ENCODE measurements at places on chromosomes 3 and 15. TPM values are rescaled to one million over a fixed set of nuclear protein-coding genes. Genes with fewer than 3 reads are reported as not detected.

The CPNE9 gene
- not detected for total RNA-seq

The NCEH1 gene
- total RNA-seq, result 1.6 TPM

The CHST13 gene
- not detected for total RNA-seq

The THSD4 gene
- 82.0 TPM for total RNA-seq

The NR1I2 gene
- total RNA-seq, result 0.07 TPM

The LRRC57 gene
- total RNA-seq, result 22.0 TPM
